Upper lobe of left lung (tissue), 6 donors: ENCODE measurements at places on chromosomes 1 and 21.

DNA sequence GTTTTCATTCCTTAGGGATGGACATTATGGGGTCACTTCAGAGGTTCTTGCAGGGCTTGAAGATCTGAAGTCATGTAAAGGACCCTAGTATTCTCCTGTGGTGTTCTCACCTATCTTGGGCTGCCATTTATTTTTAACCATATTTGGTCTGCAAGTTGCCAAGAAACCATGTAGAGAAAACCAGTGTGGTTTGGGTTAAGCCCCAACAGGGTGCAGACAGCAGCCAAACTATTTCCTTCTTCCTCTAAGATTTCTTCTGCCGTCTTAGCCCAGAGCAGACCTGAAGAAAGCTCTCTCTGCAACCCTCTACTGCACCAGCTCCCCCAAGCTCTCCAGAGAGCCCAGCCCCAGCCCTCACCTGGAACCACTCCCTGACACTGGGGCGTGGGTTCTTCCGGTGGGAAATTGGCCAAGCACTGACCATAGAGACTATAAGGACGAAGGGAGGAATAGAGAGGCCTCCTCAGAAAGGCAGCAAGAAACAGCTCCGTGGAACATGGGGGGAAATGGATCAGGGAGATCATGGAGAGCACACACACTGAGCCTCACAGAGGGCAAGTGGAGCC, 136.6 kb downstream of the SYF2 start:
- no peak for DNase-seq

GRCh38 chr1:93620841-93621210, 60.8 kb downstream of the BCAR3 start:
- DNase-seq: no peak

GRCh38 chr1:2431103-2431502, 18.7 kb upstream of the PEX10 start:
- DNase-seq: peak; percentile 58

GRCh38 chr1:12333036-12333785, 103.4 kb downstream of the VPS13D start:
- DNase-seq: no peak

DNA sequence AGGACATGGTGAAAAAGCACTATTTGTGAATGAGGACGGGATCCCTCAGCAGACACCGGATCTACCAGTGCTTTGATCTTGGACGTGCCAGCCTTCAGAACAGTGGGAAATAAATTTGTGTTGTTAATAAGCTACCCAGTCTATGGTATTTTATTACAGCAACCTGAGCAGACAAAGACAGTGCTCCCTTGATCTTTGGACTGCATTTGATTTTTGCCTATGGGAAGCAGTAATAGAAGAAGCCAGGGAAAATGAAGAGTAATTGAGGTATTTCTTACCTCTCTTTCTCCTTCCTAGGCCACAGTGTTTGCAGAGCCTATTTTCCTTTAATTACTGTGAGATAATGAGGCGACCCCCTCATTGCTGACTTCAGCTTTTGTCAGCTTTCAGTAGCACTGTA, 87.9 kb downstream of the PDE4B start:
- DNase-seq: no peak

DNA sequence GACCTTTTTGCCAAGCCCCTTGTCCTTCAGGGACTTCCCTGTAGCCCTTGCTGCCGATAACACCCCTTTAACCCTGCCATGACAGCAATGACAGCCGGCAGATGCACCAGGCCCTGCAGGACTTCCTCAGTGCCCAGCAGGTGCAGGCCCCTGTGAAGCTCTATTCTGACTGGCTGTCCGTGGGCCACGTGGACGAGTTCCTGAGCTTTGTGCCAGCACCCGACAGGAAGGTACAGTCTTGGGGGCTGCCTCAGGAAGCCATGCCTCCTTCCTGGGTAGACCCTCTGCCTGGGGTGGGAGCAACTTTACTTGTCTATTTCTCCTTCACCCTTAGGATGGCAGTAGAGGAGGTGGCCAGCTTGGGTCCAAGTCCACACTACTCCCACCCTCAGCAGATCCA, 16.1 kb upstream of the PADI6 start:
- DNase-seq: no peak

- no peak for DNase-seq
Observed at GRCh38 chr1:115437196-115437595, 99.1 kb upstream of the NGF start.

GRCh38 chr21:31233711-31234110, 110.3 kb downstream of the TIAM1 start:
- DNase-seq: no peak

GRCh38 chr1:67830928-67831830, 2.1 kb downstream of the GNG12 start:
- no peak for DNase-seq

DNA sequence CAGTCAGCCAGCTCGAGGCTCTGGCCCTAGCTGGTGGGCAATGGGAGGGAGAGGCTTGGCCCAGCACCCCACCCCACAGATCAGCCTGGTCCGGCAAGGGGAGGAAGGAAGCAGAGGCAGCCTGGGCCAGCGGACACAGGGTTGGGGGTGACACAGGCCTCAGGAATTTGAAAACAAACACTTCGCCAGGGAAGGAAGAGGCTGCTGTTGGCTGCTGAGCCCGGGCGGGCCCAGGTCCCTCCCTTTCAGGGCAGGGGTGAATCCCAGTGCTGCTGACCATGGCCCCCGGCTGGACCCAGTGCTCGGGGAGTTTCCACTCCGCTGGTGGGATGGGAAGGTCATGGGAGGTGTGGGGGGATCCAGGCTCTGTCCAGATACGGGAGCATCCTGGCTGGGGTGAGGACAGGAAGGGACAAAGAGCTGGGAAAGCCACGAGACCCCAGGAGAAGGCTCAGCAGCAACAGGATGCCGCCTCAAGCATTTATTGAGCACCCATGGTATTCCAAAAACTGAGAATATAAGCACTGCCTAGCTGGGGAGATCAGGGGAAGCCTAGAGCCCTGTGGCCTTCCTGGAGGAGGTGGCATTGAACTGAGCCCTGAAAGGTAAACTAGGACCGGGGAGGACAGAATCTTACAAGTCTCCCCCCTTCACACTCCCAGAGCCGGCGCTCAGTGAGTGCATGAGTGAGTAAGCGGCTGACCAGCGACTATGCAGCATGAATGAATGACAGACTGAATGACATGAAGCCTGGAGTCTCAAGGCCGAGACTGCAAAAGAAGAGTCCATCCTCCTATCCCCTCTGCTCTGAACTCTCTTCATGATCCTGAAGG, 26.2 kb upstream of the EPHA2 start:
- DNase-seq: peak; percentile 89

GRCh38 chr1:51534447-51534846, 15.4 kb upstream of the EPS15 start:
- no peak for DNase-seq

GRCh38 chr1:90726425-90726985, 9.4 kb upstream of the BARHL2 start:
- DNase-seq: no peak

DNA sequence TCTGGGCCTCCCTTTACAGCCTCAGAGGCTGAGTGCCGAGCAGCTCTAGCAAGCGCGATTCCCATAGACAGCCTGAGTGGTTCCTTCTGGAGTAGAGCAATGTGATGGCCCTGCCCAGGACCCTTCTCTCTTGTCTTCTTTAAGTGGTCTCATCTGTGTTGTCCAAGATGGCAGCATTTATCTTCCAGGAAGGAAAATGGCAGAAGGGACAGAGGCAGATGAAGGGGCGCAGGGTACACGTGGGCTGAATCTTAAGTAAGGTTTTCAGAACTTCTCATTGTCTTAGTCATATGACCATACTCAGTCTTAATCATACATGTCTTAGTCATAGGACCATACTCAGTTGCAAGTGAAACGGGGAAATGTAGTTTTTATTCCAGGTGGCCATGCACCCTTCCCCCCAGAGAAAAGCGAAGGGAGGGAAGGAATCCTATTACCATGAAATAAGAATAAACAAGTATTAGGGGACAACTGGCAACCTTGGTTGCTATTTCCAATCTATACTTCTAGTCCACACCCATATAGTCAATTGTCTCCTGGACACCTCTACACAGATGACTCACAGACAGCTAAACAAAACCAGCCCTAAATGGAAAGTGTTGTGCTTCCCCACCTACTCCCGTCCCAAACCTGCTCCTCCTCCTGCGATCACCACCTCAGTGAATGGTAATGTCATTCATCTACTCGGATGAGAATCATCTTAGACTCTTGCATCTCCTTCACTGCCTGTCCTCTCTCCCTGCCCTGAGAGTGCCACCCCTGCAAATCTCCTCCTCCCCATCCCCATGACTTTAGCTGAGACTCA, 13.3 kb downstream of the OVAAL start:
- DNase-seq: no peak

DNA sequence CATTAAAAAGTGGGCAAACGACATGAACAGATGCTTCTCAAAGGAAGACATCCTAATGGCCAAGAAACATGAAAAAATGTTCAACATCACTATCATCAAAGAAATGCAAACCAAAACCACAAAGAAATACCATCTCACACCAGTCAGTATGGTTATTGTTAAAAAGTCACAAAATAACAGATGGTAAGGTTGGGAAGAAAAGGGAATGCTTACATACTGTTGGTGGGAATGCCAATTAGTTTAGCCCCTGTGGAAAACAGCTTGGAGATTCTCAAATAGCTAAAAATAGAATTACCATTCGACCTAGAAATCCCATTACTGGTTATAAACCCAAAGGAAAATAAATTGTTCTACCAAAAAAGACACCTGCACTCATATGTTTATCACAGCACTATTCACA, 369.4 kb downstream of the KCNH1 start:
- DNase-seq: no peak

- no peak for DNase-seq
Observed at GRCh38 chr1:1215080-1215676, 1.2 kb upstream of the TNFRSF4 start.

DNA sequence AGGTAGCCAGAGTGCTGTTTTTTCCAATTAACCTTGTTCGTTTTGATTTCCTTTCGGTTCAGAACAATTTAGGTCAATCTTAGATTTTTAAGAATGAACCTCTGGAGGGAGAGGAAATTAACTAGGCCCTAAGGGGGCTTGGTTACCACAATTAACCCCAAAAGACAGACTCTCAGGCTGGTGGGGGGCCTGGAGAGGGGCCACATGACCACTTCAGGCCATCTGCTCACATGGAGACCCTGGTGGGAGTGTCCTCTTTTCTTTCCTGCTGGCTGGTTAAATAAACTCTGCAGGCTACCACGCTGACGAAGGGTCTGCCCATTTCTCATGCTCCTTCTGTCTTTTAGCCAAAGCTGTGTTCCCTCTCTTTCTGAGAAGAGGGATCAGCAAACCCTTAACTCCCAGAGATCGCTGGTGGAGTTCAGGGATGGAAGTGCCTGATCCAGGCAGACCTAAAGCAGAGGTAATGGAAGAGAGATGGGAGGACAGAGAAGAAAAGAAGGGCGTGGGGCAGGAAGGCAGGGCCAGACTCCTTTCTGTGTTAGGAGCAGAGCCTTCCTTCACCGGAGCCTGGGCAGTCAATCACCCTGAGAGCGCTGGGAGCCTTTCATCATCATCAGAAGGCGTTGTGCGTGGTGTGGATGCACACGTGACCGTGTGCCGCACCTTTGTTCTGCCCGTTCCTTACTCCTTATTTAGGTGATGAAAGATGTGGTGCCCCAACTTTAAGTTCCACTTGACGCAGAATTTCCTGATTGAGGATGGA, 58.5 kb downstream of the KIF26B start:
- DNase-seq: no peak

DNA sequence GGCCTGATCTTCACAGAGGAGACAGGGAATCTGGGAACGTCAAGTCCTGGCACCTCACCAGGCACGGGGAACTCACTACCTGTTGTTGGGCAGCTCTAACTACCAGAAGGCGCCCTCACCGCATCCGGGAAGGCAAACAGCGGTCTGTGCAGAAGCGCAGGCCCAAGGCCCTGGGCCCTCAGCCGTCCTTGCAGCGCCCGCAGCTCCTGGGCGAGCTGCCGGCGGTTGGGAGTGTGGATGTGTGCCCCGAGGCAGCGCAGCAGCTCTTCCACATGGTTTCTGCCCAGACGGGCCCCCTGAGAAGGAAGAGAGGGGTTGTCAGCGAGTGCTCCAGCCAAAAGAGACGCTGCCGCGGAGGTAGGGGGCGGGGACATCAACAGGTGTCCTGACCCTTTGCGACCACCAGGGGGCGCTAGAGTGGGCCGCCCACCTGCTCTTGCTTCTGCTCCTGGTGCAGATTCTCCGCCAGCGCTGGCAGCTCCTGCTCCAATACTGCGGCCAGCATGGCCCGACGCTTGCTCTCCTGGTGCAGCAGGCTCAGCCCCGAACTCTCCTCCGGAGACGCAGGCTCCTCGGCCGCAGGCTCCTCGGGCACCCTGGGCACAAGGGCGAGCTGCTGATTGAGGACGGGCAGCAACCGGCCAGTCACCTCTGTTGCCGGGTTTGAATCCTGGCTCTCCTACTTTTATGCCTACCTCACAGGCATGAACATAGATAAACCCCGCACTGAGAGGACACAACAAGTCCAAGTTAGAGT, 9.3 kb downstream of the MAP3K6 start:
- peak; percentile 83 for DNase-seq

DNA sequence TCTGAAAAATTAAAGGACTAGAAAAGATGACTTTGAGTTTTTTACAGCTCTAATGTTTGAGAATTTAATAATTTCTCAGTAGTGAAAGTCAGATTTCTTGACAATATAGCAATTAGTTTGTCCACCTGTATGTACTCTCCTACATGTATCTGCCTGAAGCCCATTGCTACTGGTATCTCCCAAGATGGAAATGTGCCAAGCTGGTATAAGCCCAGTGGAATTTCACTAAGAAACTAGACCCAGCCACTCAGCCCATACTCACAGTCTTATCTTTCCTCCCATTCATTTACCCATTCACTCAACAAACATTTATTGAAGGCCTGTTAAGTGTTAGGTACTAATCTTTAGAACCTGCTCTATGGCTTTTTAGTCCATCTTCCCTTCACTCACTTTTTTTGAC, 21.6 kb upstream of the TRIM45 start:
- DNase-seq: no peak

- peak; percentile 22 for DNase-seq
Observed at GRCh38 chr21:14480411-14481031, 65.6 kb downstream of the SAMSN1 start.

DNA sequence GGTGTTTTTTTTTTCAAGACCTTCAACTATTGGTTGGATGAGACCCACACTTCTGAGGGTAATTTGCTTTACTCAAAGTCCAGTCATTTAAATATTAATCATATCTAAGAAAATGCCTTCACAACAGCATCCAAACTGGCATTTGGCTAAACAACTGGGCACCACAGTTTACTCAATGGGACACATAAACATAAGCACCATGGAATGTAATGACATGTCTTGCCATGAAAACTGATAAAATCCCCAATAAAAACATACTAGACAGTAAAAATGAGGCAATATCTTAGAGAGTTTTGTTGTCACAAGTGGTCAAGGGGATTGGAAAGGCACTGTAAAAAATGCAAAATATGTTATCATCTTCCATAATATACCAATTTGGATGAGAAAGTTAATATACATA, 838.8 kb upstream of the ADAMTS5 start:
- DNase-seq: no peak

DNA sequence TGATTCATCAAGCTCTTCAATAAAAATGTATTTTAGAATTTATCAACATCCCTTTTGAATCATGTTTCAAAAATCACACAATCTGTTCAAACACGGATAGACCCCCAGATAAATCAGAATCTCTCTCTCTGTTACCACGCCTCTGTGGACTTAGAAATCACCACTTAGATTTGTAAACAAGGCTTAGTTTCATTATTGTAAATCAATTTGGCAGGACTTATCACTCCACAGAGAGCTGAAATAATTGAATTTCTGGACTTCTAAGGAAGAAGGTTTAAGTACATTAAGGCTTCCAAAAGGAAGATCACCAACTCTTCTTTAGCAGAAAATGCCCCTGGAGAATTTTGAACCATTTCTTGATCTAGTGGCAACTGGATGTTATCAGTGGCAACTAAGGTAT, 100.4 kb downstream of the APP start:
- no peak for DNase-seq
